ENCODE measurements at places on chromosomes 5 and 9.

- no peak for DNase-seq
Observed at GRCh38 chr5:79505138-79505537, 8.8 kb downstream of the HOMER1 start.

DNA sequence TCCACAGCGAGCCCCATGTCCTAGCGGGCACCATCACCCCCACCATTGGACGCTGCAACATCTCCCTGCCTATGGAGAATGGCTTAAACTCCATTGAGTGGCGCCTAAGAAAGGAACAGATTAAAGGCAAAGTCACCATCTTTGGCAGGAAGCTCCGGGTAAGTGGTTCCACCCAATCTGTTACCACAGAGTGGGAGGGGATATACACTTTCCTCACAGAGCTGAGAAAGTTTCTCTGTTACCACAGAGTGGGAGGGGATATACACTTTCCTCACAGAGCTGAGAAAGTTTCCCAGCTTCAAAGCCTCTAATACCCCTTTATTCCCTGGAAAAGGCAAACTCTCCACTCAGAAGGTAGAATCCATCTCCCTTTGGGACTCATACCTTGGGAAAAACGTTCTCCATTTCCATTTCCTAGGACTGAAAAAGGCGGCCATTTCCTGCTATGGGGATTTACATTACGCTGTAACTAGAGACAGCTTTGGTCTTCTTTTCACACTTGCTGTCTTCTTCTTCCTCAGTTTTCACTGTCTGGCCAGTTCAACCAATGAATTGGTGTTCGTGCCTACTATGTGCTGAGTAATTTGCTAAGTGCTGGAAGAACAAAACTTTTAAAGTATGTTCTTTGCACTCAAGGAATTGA lies 63.4 kb upstream of the WWC1 start:
- peak; percentile 17 for DNase-seq

- peak; percentile 78 for DNase-seq
Observed at GRCh38 chr9:112793213-112793810, 42.8 kb downstream of the SNX30 start.

GRCh38 chr9:129140397-129141065 lies 29.3 kb downstream of the PTPA start:
- DNase-seq, result no peak

DNA sequence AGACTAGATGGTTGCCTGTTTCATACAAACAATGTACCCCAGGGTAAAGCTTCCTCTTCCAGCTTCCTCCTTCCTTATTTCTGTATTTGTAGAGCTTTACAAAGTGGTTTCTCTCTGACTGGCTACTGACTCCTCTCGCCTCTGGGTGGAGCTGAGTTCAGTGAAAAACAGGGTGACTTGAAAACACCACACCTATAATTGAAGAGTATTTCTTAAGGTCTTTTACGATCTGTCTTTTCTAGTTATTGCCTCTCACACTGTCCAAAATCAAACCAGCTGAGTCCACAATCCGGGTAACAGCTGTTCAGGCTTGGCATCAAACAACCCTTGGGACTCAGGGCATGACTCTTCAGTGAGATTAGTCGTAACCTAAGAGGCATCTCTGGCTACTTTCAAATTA lies 200.4 kb downstream of the ARRDC3 start:
- peak; percentile 24 for DNase-seq

DNA sequence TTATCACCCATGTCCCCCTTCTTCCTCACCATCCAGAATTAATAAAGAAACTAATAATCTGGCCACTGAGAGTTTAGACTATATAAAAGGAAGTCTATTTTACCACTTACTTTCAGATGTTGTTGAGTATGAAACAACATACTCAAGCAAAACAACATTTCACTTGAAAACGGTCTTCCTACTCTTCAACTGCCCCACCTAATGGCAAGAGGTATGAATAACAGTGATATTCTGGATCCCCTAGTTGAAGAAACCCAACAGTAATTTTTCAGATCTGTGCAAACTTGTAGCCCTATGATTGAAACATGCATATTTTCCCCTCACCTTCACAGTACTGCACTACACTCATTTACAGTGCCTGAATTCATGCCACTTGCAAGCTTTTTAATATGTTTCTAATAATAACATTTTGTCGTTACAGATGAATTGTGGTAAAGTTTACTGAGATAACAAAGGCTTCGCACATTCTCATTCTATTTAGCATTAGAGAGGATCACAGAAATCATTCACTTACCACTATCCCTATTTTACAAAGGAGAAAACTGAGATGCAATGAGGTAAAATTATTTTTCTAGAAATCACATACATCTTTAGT lies 267.9 kb upstream of the PDE4D start:
- DNase-seq, result no peak

DNA sequence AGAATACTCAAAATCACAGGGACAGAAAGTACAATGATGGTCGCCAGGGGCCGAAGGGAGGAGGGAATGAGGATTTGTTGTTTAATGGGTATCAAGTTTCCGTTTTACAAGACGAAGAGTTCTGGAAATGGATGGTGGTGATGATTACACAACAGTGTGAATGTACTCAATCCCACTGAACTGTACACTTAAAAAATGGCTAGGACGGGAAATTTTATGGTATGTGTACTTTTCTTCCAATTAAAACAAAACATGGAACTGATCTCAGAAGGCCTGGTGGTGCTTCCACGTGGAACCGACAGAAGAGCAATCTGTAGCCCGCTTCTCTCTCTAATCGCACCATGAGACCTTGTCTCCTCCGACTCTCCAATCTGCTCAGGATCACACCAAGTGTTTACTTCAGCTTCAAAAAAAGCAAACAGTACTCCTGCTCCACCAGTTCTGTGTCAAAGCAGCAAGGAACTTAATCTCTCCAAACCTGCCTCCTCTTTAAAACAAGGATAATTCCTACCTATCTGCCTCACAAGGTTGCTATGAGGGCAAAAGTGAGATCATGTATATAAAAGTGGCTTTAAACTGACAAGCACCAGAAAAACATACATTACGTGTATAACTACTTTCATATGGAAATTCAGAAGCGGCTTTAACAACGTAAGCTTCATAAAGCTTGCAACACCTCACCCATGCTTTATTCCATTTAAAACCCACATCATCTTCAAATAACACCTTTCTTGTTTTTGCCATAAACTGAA lies 2.1 kb downstream of the ECPAS start:
- DNase-seq, result no peak

DNA sequence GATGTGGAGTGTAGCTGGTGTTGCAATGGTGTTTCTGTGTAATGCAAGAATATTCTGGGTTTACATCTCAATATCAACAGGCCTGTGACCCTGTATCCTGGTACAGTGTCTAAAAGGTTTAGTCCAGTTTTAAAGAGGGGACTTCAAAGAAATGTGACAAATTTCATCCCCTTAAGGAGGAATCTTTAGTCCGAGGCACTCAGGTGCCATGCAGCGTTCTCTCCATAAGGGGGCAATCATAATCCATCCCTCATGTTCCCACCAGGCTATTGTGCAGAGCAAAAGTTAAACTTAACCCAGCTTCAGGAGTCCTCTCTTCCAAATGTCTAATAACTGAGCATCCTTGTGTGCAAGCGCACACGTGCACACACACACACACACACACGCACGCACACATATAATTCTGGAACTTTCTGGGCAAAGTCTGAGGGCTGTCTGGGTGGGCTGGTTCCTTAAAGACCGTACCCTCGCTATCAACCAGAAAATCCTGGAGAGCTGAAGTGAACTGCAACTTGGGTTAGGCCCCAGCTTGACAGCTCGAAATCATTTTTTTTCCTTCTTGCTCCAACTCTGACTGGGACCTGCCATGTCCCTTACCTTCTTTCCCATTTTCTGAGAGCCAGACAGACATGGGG lies 46.0 kb downstream of the CRB2 start:
- DNase-seq, result no peak

GRCh38 chr9:110604171-110604601 lies 24.6 kb upstream of the SVEP1 start:
- DNase-seq, result no peak

- no peak for DNase-seq
Observed at GRCh38 chr9:119675951-119676350, 306.7 kb upstream of the BRINP1 start.

- no peak for DNase-seq
Observed at GRCh38 chr9:90832261-90832660, 30.6 kb downstream of the SYK start.

DNA sequence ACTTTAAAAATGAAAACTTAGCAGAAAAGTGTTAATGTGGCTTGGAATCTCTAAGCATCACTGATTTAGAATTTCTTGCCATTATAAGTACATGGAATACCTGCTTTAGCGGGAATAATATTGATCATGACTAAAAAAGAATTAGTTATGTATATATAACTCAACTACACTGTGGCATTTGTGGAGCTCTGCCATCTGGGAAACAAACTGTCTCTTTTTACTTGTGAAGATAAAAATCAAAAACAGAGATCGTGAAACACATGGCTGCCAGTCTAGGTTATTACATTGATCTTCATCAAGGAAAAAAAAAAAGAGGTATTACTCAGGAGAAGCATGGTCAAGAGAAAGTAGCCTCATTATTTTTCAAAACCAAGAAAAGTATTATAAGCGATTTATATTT lies 287.4 kb downstream of the HTR1A start:
- DNase-seq, result no peak

GRCh38 chr9:91210318-91210717 lies 151.4 kb downstream of the AUH start:
- DNase-seq, result no peak

DNA sequence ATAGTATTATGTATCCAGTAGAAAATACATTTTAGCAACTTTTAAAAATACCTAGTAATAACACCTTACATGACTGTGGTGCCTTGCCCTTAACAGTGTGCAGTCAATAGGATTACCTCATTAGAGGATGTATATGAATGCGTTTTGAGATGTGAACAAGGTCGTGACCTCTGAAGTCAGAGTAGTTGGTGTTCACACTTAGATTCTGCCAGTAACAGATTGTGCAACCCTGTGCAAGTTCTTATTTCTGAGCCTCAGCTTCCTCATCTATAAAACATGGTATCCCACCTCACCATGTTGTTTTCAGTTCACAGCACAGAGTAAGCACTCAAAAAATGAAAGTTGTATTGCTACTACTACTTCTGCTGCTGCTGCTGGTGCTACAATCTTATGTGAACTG lies 347.3 kb downstream of the KDM4C start:
- no peak for DNase-seq

- no peak for DNase-seq
Observed at GRCh38 chr9:128819716-128820664, 1.7 kb downstream of the ENDOG start.

GRCh38 chr5:52658246-52658645 lies 129.5 kb upstream of the ITGA1 start:
- no peak for DNase-seq

- DNase-seq, result no peak
Observed at GRCh38 chr9:96884443-96884842, 30.1 kb upstream of the ZNF782 start.

GRCh38 chr5:6468870-6469269 lies 20.2 kb downstream of the UBE2QL1 start:
- DNase-seq, result no peak

GRCh38 chr9:112218908-112219307 lies 43.8 kb upstream of the SUSD1 start:
- peak; percentile 30 for DNase-seq

DNA sequence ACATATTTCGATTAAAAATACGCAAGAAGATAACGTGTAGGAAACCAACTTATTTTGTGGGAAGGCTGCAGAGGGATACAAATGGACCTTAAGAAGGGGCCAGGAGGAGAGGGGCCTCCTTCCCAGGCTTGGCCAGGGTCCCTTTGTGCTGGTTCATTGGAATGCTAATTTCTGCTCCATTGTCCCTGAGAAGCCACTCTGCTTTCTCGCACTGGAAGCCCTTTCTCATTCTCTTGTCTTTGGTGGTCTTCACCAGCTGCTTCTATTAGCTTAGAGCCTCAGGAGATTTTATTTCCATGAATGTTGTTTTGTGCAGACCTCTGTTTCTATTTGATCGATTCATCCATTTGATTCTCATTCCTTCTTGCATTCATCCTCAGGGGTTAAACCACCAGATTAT lies 325.4 kb downstream of the TMEM38B start:
- DNase-seq, result no peak

DNA sequence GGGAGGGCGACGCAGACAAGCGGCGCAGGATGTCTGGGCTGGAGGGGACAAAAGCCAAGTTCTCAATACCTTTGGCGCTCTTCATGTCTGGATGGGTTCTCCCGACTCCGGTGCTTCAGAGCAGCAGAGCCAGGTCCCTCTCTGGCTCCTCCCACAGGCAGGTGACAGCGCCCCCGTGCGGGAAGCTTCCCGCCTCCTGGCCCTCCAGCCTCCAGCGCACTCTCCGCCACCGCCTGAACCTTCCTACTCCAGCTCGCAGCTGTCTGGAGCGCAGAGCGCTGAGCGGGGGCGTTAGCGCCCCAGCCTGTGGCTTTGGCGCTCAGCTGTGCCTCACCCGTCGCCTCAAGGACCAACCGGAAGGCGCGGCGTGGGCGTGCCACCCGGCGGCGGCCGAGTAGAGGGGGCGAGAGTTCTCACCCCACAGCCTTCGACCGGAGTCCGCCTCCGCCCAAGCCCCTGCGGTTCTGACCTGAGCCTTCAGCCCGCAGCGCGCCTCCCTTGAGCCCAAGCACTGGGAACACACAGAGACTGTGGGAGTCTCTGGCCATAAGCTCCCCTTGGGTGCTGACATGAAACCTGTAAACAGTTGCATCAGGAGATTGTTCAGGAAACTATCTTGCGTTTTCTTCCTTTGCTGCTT lies at the start of gene SLCO4C1:
Gene SLCO4C1 (minus strand): TSS at position 107 of the 640 bp plus-strand sequence. CDS start 22 bp downstream, at position 85.
- peak; percentile 74 for DNase-seq

- DNase-seq, result no peak
Observed at GRCh38 chr9:5670079-5670478, 41.2 kb downstream of the RIC1 start.

DNA sequence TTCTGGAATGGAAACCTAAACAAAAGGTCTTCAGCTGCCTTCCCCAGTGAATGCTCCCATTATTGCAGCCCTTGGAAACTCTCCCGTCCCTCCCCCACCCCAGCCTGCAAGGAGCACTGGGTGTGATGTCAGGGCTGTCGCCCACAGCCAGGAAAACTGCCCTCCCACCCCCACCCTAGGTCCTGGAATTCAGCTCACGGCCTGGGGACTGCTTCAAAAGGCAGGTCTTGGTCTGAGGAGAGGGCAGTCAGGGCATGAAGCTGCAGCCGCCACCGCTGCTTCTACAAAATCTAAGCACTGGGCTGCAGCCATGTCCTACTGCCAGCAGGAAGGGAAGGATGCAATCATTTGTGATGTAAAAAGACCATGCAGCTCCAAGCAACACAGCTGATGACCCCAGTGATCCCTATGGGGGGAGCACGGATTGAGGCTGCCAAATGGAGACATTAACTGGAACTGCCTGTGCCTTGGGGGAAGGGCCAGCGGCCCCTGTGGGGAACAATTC lies 11.4 kb downstream of the GRHPR start:
- DNase-seq, result no peak

DNA sequence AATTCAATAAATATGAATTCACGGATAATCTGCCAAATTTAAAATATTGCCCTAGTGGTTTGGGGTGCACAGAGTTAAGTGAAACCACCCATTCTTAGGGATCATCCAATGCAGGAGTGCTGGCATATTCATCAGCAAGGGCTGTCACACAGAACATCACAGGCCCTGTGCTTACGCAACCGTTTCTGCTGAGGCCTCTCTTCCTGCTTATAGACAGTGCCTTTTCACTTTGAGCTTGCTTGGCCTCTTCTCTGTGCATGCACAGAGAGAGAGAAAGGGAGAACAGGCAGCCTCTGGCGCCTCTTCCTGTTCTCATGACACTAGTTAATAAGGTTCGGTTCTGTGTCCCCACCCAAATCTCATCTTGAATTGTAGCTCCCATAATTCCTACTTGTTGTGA lies 366.3 kb downstream of the ICE1 start:
- no peak for DNase-seq

- DNase-seq, result no peak
Observed at GRCh38 chr5:128714551-128714950, 176.5 kb upstream of the FBN2 start.
